LHCN-M2 (cell line): ENCODE measurements at places on chromosomes 1 and 21. TPM values are rescaled to one million over a fixed set of nuclear protein-coding genes. Genes with fewer than 3 reads are reported as not detected.

DNA sequence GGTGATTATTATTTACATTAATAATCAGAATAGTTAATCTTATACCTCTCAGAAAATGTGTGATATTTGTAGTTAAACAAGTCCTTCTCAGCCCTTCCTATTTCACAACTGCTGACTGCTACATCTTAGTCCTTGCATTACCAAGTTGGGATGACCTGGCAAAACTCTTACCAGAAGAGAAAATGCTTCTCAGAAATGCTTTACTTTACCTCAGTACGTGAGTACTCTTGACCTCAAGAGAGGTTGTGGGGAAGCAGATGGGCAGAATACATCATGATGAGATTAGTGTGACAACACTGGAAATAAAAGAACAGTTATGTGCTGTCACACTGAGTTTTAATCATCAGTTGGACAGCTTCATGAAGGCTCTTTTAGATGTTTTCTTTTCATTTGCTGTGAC, 16.2 kb downstream of the CFAP126 start:
- DNase-seq, result peak; percentile 11

DNA sequence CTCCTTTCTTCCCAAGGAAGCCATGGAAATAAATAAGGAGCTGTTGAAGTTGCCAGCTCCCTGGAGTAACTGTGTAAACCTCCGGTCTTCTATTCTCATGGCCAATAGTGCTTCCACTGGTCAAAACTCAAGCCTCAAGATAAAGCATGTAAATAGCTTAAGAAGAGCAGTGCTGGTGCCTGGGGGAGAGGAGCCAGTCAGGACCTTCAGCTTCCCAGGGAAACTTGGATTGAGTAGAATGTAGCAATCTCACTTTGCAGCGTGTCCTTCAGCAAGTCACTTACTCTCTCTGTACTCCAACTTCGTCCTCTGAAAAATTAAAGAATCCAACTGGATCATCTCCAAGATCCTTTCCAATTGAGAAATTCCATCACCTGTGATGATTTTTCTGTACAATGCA, 44.7 kb downstream of the NAV1 start:
- DNase-seq, result no peak

IFT25 gene
- 43.3 and 46.4 TPM in 2 replicates for total RNA-seq

GRCh38 chr1:242128951-242129502, 130.1 kb upstream of the MAP1LC3C start:
- DNase-seq, result peak; percentile 23

TSACC gene
- total RNA-seq, result not detected in 2 replicates
